ENCODE measurements at places on chromosomes 4 and X.

DNA sequence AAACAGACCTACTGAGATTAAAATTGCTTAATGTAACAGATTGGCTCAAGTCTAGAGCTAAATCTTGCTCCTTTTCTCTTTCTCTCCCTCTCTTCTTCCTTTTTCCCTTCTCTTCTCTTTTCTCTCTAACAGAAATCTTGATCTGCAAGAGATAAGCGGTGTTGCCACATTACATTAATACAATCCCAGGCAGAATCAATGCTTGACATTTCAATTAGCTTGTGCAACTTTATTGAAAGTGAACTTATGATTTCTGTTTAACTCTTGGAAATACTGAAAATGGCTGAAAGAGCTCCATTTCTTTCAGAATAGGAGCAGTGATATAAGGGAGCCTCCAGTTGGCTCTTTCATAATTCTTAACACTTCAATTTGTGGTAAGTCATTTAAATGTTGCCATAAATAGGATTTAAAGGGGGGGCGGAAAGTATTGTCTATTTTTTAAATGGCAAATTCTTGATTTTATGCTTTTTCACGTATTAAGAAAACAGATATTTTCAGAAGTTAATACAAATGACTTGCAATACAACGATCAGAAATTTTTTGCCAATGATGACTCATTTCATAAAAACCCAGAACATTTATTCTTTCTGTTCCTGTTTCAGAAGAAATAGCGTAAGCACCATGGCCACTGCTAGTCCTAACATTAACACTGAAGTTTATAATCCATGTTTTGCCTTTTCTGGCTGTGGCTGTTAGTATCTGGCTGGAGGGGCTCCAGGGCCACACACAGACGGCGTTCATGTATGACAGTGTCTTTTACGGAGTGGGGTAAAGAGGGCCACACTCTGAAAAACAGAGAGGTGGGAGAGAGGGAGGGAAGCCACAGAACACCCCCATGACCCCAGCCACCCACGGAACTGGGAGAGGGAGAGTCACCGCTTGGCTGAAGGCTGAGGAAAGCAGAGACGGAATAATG is 115.7 kb upstream of the FAT1 start:
- no peak for DNase-seq

DNA sequence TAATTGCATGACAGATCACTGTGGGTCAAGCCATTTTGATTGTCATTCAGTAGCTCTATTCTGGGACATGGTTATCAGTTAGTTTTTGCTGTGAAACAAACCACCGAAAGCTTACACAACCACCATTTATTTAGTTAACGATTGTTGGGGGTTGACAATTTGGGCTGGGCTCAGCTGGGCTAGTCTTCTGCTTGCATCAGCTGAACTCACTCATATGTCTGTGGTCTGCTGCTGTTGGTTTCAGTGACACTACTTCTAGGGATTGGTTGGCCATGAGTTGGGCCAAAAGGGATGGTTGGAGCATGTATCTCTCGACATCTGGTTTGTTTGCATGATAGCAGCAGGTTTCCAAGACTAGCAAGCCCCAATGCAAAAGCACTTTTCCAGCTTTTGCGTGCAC is 5.3 kb upstream of the SMIM10 start:
- DNase-seq = no peak

DNA sequence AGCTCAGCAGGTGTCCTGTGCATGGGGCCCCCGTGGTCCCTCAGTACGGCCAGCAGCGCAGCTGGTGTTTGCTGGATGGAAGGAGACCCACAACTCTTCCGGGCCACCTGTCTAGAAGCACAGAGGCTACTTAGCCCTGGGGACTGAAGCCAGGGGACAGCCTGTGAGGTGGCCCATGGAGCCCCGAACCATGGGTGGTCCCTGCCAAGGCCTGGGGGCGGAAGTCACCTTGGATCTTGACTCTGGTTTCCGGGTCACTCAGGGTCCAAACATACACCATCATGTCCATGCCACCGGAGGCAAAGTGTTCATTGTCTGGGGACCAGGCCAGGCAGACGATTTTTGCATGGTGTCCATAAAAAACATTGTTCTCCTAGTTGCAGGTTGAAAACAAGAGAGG is 39.5 kb downstream of the WDR1 start:
- DNase-seq = no peak

GRCh38 chr4:6118201-6118600 is 82.1 kb downstream of the JAKMIP1 start:
- no peak for DNase-seq

All from hematopoietic multipotent progenitor cell treated with erythropoietin and hydrocortisone succinate and interleukin-3 and kit ligand, for 17 days (in vitro differentiated cells).